Activated CD4-positive, alpha-beta T cell treated with anti-CD3 and anti-CD28 coated beads for 1 hour (primary cell): ENCODE measurements at places on chromosomes 13 and 19.

- DNase-seq = no peak
These were observed 12.1 kb downstream of the IFNL3 start for GRCh38 chr19:39232708-39233107.

DNA sequence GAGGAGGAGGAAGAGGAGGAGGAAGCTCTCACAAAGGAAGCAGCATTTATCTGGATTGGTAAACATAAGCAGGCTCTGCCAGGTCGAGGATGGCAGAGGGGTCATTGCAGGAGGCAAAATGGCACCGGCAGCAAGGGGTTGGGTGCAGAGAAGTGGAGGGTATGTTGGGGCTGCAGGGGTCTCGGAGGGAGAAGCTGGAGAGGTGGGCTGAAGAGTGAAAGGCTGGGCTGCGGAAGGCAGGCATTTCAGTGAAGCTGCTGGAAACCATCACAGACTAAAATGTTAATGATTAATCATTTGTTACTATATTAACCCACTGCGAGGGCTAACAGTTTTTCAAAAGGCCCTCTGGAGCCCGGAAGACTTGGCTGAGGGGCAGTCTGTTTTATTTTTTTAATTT, 24.6 kb downstream of the TPT1 start:
- DNase-seq = no peak

DNA sequence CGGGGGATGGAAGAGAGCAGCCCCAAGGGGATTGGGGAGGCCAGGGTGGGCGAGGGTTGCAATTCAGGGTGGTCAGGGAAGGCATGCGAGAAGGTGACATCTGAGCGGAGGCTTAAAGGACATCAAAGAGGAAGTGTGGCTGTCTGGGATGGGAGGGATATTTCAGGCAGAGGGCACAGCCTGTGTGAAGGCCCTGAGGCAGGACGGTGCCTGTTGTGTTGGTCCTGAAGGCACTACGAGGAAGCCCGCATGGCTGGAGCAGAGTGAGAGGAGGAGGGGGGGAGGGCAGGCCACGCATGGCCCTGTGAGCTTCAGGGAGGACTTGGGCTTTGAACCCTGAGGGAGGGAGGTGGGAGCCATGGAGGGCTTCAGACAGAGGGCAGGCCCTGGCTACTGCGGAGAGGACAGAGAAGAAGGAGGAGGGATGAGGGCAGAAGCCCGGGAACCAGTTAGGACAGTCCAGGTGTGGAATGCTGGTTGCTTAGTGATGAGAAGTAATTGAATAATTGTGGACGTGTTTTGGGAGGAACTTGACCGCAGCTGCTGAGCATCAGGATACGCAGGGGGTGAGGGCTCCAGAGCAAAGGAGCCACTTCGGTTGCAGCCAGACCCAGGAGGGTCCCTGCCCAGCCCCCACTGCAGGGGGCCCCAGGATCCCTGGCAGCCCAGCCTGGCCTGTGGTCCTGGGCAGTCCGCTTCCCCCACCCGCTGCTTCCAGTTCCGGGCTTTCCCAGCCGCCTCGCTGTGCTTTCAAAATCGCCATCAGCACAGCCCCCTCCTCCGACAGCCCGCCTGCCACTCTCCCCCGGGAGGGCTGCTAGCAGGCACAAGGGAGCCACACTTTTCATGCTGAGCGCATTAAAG, 6.2 kb downstream of the TLE6 start:
- no peak for DNase-seq

DNA sequence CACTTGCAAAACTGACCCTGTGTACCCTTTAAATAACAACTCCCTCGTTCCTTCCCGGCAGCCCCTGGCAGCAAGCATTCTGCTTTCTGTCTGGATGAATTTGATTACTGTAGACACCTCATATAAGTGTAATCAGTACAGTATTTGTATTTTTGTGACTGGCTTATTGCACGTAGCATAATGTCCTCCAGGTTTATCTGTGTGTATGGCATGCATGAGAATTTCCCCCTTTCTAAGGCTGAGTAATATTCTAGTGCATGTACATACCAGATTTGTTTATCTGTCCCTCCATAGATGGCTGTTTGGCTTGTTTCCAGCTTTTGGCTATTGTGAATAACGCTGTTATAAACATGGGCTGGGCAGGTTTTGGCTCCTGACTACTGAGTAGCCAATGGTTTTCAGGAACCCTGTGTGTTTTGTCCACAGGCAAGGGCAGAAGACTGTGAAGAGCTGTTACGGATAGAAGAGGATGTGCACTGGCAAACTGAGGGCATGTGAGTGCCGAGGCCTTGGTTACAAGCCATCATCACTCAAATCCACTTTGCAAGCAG, 98.0 kb downstream of the ESD start:
- no peak for DNase-seq

DNA sequence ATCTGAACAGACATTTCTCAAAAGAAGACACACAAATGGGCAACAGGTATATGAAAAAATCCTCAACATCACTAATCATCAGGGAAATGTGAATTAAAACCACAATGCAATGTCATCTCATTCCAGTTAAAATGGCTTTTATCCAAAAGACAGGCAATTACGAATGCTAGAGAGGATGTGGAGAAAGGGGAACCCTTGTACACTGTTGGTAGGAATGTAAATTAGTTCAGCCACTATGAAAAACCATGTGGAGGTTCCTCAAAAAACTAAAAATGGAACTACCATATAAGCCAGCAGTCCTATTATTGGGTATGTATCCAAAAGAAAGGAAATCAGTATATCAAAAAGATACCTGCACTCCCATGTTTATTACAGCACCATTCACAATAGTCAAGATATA, 24.7 kb upstream of the ZC3H13 start:
- DNase-seq = no peak

DNA sequence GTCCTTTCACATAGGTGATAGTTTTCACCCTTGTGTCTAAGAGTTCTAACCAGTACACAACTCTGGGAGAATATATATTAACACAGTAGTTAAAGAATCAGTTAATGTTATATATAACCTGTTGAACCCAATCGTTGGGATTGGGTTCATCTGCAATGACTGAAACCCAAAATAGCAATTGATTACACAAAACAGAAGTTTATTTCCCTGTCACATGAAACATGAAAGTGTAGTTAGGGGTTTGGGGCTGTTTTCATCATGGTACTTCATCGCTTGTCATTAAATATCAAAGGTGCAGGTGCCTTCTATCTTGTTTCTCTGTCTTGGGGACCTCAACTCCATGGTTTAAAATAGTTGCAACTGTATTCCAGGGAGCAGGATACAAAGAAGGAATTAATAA, 106.6 kb downstream of the TBC1D4 start:
- DNase-seq = no peak

GRCh38 chr13:32897296-32897695, 118.9 kb upstream of the KL start:
- no peak for DNase-seq

DNA sequence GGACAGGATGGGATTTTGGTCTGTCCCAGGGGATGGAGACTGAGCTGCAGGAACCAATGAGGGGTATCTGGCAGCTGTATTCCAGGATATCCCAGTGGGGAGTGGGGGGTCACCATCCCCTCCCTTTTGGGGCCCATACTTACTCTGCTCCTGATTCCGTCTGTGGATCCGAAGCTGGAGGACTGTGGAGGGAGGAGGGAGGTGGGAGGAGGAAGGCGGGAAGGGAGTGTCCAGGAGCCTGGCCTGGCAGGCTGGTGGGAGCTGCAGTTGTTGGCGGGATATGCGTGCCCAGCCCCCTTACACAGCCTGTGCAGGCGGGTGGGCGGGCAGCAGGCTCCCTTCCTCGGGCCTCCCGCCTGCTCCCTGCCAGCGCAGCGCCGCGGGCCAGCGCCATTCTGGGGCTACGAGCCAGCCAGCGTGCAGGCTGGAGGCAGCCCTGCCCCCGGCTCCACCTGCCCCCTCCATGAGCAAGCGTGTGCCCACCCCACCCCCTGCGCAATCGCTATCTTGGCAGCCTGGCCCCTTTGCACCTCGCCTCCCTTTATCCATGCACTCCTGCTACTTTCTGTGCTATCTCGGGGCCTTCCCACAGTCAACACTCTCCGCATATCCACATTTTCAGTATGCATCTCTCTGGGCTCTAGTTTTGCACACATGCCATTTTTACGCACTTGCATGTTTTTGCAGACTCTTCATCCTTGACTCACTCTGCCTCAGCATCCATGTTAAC, 2.8 kb downstream of the MAMSTR start:
- DNase-seq = no peak

DNA sequence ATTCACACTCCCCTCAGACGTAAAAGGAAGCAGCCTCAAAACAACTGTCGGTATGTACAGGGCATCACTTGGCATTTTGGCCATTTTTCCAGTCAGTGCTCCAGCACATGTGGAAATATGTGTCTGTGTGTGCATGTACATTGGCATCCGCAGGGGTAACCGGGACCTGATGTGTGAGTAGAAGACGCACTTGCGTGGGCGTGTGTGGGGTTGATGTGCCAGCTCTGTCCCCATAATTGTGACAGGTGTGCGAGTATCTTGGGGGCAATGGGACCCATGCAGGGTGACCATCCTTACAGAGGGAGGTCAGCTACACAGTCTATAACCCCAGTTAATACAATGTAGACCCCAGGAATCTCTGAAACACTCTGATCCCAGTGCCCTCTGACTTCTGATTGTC, 7.3 kb upstream of the ZNF331 start:
- no peak for DNase-seq

- no peak for DNase-seq
These were observed 9.1 kb downstream of the ZNF100 start for GRCh38 chr19:21758296-21758695.

DNA sequence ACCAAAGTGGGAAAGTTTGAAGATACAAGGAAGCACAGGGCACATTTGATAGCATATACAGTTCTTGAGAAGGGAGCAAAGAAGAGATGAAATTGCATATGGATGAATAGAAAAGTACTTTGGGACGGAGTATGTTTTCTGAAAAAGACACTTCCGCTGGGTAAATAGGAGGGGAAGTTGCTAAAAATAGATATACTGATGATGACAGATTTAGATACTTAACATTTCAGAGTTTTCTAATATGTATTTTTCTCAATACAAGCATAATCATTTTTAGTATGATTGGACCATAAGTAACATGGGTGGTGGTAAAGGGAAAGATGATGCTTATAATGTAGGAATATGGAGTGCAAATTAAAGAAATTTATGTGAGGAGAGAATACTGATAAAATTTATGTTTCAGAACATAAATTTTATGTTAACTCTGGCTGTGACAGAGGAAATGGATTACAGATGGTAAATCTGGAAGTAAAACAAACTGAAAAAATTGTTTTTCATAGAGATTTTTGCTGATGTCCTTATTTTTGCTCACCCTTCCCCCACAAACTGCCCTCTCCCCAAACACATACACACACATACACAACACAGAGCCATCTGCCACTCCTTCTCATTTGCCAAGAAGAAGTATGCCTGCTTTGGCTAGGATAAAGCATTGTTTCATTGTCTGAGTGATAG, 583.9 kb upstream of the MIR17HG start:
- DNase-seq = no peak

GRCh38 chr13:22235285-22235949, 564.5 kb downstream of the FGF9 start:
- DNase-seq = no peak

GRCh38 chr13:35824825-35825224, 306.4 kb downstream of the DCLK1 start:
- no peak for DNase-seq

DNA sequence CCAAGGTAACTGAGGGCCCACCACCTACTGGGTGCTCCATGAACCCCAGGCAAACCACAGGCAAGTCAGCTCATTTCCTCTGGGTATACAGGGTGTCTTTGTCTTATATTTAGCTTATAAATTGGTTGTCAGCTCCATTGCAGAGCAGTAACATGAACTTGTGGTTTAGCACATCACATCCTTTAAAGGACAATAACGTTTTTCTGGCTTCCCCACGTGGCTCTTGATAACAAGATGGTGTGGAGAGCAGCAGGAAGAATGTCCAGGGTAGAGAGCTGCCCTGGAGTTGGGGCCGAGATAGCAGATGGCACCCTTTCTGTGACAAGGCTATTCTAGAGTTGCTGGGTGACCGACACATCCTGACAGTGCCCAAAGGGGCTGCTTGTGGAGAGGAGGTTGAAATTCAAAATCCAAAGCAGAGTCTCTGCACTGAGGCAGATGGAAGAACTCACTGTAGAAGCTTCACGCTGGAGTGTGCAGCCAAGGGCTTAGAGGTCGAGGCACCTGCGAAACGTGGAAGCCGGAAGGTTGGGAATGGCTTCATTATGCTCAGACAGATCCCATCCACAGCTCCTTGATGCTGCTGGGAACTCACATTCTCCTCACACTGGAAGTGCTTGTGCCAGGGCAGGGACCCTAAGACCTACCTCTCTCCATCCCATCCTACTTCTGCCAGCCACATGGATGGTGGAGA, 133.0 kb upstream of the FRY start:
- DNase-seq = no peak

GRCh38 chr13:28273919-28274318, 135.6 kb downstream of the PAN3 start:
- DNase-seq = no peak

GRCh38 chr19:55611300-55611982, 6.0 kb downstream of the ZNF865 start:
- no peak for DNase-seq

GRCh38 chr19:2341244-2341751, 12.8 kb downstream of the SPPL2B start:
- DNase-seq = no peak

DNA sequence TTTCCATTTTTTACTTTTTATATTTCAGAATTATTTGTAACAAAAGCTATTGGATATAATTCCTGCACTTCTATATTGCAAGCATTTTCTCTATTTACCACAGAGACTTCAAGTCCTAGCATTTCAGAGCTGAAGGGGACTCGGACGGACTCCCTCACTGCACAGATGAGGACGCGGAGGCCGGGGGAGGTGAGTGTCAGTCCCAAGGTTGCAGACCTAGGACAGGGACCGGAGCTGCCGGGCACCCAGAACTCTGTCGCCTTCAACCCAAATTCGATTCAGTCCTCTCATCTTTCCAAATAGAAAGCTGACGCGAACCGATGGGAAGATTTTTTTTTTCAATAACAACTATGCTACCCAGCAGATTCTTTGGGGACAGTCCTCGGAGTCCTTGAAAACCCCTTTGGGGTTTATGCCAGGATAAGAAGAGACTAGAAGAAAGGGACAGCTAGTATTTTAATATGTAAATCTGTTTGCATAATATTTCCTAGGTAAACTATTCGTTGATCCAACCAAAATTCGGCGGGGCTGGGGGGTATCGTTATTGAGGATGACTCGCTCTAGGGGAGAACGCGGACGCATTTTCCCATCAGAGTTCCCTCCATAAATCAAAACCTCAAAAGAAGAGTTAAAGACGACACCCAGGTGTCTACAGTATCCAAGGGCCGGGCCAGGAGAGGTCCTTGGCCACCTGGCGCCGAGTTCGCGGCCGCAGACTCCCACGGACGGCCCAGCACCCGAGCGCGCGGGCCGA, 803 bp downstream of the FLT3 start:
- no peak for DNase-seq

DNA sequence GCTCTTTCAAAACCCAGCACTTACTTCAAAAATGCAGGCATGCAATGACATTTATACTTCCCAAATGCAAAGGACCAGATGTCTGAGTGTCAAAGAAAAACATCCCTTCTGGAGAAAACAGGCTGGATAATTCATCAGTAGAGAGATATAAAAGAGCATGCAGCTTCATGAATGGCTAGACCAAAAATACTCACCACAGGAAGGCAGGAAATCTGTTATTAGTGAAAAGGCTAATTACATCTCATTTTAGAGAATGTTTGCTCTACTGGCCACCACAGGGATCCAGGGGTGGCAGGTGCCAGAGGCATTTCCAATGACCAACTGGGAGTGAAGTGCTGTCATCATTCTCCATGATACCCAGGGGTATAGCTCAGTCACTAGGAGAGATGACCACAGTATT, 106.5 kb downstream of the LHFPL6 start:
- DNase-seq = no peak
